Nucleus accumbens (tissue), 56 donors: ENCODE measurements at places on chromosomes 11 and 22.

DNA sequence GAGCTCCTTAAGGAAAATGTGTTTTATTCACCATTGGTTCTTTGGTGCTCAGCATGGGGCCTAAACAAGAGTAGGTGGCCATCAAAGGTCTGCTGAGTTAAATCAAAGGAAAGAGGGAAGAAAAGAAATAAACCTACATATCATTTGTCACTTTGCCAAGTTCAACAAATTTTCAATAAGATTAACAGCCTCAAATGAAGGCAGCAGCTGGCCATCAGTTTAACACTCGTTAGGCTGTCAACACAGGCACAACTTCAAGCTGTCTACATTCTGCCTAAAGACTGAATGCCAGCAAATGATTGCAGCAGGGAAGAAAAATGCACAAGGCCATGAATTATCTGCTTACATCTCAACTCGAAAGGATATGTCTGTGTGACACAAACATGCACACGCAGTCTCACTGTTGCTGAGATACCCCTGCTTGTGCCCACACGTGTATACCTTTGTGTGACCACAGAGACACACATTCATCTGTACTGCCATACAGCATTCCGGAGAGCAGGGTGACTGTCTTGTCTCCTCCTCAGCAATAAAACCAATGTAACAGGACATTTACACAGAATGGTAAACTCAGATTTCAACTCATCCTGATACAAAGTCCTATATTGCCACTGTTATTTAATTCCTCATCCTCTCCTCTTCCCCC is 40.1 kb downstream of the TRIM66 start:
- DNase-seq: no peak

GRCh38 chr11:44621140-44621681 is 55.7 kb downstream of the CD82 start:
- DNase-seq: peak; percentile 75

DNA sequence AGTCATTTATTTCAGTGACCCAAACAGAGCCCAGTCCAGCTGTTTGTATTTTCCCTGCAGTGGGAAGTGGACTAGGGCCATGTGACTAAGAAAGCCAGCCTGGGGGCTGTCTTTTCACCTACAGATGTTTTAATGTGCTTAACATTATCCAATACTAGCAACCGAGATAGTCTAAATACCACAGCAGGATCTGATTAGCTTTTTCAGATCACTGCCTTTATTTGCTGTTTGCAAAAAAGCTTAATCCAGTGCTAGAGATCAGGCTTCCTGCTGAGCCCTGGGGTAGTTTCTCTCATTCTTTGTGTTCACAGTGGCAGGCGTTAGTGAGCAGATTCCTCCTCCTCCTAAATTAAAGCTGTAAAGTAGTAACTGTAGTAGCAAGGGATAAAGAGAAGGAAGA is 35.0 kb downstream of the ZC3H12C start:
- no peak for DNase-seq

GRCh38 chr11:25970726-25971508 is 361.0 kb upstream of the ANO3 start:
- DNase-seq: no peak

DNA sequence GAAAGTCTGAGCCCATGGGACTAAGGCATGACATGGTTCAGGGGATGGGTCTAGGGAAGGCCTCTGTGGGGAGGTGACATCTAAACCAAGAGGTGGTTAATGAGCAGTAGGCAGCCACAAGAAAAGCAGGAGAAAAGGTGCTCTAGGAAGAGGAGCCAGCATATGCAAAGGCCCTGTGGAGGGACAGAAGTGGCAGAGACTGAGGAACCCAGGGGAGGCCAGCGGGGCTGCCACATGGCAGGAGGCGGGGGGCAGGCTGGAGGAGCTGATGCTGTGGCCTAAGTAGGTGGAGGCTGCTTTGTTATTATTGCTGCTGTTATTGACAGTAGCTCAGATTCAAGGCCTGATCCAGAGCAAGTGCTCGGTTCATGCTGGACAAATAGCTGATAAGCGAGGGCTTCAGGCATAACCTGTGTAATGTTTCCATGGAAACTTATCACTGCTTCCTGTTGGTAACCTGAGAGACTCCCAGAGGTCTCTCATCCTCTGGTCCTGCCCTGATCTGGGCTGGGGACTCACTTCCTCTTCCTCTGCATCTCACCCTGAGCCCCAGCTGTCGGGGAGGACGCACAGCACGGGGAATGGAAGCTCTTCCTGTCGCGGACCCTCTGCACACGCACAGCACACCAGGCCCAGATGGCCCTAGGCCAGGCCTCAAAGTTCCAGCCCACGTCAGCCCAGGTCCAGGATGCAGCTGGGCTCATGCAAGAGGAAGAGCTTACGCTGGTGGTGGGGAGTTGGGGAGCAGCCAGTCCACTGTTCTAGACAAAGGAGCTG is 75.2 kb upstream of the TP53I11 start:
- peak; percentile 27 for DNase-seq

- no peak for DNase-seq
These were observed 387.9 kb downstream of the MIAT start for GRCh38 chr22:27045103-27045947.

GRCh38 chr11:37089439-37089838 is 491.4 kb upstream of the RAG2 start:
- DNase-seq: no peak

- no peak for DNase-seq
These were observed 149.9 kb downstream of the FEZ1 start for GRCh38 chr11:125346179-125346530.

GRCh38 chr22:29635734-29636357 is 32.4 kb downstream of the NF2 start:
- DNase-seq: no peak

- DNase-seq: no peak
These were observed 139.5 kb downstream of the KIF18A start for GRCh38 chr11:27968461-27968860.

DNA sequence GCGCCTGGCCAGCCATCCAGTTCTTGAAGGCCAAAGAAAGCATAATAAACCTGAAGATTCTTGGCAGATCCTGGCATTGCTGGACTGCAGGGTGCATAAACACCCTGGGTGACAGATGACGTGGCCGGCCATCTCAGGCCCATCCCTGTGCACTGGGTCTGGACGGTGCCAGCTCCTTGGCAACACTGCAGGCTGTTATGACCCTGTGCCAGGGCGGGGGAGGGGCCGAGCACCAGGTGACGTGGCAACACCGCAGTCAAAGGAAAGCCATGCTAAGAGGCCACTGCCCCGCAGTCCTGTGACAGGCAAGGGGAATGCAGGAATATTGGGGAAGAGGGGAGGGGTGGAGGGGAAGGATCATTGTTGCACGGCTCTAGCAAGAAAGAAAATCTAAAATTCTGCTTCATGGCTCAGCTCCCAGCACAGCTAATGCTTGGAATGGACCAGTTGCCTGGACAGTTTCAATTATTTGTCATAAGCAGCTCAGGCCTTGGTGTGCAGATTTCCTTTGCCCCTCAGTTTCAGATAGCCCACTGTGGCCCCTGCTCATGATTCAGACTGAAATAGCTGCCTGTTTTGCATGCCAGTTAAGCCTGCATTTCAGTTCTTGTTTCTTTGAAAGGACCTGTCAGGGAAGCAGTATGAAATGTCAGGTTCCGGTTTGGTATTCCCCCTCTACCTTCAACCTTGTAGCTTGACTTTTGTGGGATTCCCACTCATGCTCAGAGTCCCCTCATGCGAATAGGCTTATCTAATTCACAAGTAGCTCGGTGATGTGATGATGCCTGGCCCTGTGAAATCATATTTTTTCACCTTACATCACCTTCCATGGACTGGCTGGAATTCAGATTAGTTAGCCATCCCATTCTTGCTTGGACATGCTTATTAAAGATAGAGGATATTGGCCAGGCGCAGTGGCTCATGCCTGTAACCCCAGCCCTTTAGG is 29.7 kb upstream of the DDX6 start:
- DNase-seq: peak; percentile 53

- no peak for DNase-seq
These were observed 1330.6 kb downstream of the BRD1 start for GRCh38 chr22:48496987-48497650.

GRCh38 chr22:21074102-21074715 is 28.5 kb downstream of the LRRC74B start:
- DNase-seq: no peak

DNA sequence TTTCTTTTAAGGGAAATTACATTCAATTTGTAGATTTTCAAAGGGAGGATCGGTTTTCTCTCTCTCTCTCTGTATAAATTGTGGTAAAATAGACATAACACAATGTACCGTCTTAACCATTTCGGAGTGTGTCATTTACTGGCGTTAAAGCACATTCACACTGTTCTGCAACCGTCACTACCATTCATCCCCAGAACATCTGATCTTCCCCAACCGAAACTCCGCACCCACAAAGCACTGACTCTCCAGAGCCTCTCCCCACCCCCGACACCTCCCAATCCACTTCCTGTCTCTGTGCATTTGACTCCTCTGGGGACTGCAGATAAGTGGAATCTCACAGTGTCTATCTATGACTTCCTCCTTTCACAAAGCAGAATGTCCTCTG is 15.9 kb upstream of the GRAMD4 start:
- DNase-seq: no peak
